ENCODE measurements at places on chromosomes 3 and 15. TPM values are rescaled to one million over a fixed set of nuclear protein-coding genes. Genes with fewer than 3 reads are reported as not detected.

The SH2D7 gene
- total RNA-seq: not detected

The GP5 gene
- total RNA-seq: 0.01 TPM

The MITF gene
- 6.8 TPM for total RNA-seq

The AADAC gene
- total RNA-seq: 11.5 TPM

The EOGT gene
- total RNA-seq: 11.8 TPM

The CCDC80 gene
- total RNA-seq: 37.7 TPM

The CSTA gene
- total RNA-seq: 0.81 TPM

The RBMS3 gene
- total RNA-seq: 0.43 TPM

The APBA2 gene
- 17.3 TPM for total RNA-seq

The IL16 gene
- total RNA-seq: 0.02 TPM

The FBXW12 gene
- total RNA-seq: not detected

The ARRDC4 gene
- 0.28 TPM for total RNA-seq

The C3orf85 gene
- total RNA-seq: not detected

The AADACL2 gene
- not detected for total RNA-seq

The RARB gene
- 6.7 TPM for total RNA-seq

The FXR1 gene
- total RNA-seq: 92.4 TPM

The MME gene
- 0.12 TPM for total RNA-seq

The FGF7 gene
- not detected for total RNA-seq

The FBXO40 gene
- total RNA-seq: not detected

The FETUB gene
- total RNA-seq: 0.08 TPM

The ZBED2 gene
- total RNA-seq: 0.15 TPM

The SLC6A20 gene
- total RNA-seq: 0.08 TPM

The CATSPER2 gene
- 0.24 TPM for total RNA-seq

The BLM gene
- total RNA-seq: 12.9 TPM

The SRGAP3 gene
- 1.4 TPM for total RNA-seq

The C3orf20 gene
- total RNA-seq: not detected

The ADPRH gene
- 4.1 TPM for total RNA-seq

The ROBO2 gene
- not detected for total RNA-seq
